ENCODE measurements at places on chromosomes 13 and 19.
A peak's percentile ranks its signal among the peaks of the same experiment; 100 is the strongest.

DNA sequence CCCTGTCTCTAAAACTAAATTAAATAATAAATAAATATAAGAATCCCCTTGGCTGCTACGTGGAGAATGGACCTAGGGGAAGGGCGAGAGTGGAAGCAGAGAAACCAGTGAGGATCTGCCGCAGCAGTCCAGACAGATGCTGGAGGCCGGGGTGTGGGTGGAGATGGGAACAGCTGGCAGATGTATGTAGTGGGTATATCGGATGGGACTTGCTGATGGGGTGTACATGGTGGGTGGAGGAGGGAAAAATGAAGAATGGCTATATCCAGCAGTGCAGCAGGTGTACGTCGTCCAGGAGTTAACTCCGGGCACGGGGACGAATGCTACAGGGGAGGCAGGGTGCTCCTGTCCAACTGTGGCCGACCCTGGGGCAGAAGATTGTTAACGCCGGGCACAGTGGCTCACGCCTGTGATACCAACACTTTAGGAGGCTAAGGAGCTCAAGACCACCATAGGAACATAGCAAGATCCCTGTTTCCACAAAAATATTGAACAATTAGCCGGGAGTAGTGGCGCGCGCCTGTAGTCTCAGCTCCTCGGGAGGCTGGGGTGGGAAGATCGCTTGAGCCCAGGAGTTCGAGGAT is 654 bp downstream of the CEP89 start:
- DNase-seq, result no peak

GRCh38 chr19:46481947-46482346 is 10.6 kb upstream of the PNMA8A start:
- DNase-seq, result no peak

GRCh38 chr19:21317821-21318220 is 11.4 kb downstream of the ZNF708 start:
- no peak for DNase-seq

GRCh38 chr13:46995874-46996273 is 99.0 kb upstream of the HTR2A start:
- DNase-seq, result no peak

GRCh38 chr13:50130123-50130946 is 115.1 kb downstream of the KCNRG start:
- DNase-seq, result no peak

DNA sequence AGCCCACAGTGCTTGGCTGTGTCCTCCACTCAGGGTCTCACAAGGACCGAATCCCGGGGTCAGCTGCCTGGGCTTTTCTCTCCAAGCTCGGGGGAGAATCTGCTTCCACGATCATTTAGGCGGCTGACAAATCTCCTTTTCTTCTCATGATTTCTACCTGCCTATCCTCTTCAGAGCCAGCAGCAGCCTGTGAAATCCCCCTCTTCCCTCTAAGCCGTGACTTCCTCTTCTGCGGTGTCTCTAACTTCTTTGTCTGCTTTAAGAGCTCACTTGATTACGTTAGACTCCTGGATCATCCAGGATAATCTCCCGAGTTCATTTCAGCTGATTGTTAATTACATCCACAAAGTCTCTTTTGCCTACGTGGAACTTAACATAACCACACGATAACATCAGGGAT is 22.5 kb upstream of the ZNF845 start:
- no peak for DNase-seq

GRCh38 chr19:41694831-41695635 is 7.0 kb upstream of the CEACAM7 start:
- no peak for DNase-seq

- peak; percentile 43 for DNase-seq
Observed at GRCh38 chr19:12665281-12665573, 1.3 kb downstream of the MAN2B1 start.

DNA sequence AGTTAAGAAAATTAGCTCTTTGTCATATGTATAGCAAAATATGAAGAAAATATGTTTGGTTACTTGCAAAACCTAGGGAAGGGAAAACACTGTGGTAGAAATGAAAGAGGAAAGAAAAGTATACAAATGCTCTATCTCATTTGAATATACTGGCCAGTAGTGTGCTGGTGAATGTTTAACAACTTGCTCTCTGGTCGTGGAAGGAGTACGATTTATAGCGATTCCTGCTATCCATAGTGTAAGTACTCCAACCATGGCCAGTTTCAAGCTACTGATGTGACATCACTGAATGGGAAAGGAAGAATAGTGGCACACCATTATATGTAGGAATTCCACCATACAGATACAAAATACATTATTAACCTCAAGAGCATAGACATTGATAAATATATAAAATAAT is 9.3 kb downstream of the BORA start:
- no peak for DNase-seq

DNA sequence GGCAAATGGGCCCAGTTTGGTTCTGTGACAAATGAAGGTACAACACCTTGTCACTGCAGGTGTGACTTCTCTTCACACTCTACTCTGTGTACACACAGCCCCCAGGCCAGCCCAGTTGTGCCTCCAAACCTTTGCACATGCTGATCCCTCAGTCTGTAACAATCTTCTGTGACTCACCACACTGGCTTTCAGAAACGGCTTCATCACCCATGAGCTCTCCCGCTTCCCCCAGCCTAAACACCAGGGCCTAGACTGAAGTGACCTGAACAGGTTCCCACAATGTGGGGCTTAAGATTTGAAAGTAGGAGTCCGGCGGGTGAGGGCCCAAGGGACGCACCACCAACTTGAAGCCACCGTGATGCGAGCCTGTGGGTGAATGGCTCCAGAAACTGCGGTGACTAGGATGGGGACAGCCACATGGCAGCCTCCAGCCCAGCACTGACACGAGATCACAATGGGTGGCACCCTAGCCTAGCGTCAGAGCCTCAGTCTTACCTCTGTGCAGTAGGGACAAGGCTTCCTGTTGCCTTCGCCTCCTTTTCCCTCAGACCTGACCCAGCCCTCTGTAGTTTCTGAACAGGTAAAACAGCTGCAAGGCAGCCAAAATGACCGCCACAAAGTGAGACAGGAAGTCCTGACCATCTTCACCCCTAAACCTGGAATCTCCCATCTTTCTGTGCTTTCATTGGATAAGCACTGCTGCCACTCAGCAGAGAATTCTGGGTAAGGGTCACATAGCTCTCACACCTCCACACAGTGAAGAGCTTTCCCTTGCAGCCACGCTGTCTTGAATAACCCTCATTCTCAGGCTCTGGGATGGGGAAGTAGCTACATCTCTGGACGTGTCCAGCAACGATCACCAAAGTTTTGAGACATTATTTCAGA is 34.2 kb upstream of the ZNF599 start:
- DNase-seq, result no peak

- no peak for DNase-seq
Observed at GRCh38 chr13:67017276-67017675, 212.9 kb downstream of the PCDH9 start.

- DNase-seq, result no peak
Observed at GRCh38 chr13:109314101-109314500, 472.3 kb downstream of the IRS2 start.

GRCh38 chr13:102779436-102780159 is 6.0 kb upstream of the TEX30 start:
- no peak for DNase-seq

DNA sequence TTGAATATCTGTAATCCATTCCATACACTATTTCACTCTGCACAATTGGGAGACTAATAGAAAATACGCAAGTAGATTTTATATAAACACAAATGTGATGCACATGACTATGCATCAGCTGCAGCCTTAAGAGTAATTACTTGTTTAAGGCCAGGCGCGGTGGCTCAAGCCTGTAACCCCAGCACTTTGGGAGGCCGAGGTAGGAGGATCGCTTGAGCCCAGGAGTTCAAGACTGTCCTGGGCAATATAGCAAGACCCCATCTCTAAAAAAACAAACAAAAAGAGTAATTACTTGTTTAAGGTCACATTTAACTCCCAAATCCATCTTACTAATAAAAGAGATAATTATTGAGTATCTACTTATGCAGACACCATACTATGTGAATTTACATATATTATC is 18.0 kb downstream of the IPO5 start:
- no peak for DNase-seq

DNA sequence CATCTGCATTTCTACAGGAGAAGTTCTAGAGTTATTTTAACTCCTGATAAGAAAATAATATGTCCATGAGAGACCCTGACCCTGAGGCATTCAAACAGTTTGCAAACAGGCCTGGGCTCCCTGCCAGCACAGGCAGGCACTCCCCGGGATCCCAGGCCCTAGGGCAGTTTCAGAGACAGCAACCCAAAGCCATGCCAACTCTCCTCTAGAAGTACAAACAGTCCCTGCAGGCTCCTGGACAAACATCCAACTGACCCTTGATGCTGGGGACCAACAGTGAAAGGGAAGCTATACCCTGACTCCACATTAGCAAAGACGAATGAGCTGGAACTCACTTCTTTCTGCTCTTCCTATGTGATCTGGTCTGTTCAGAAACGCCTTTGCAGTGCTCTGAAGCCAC is 44.8 kb downstream of the CCDC70 start:
- DNase-seq, result no peak

- DNase-seq, result no peak
Observed at GRCh38 chr19:58568453-58569130, 4.5 kb downstream of the MZF1 start.

- DNase-seq, result no peak
Observed at GRCh38 chr13:68727798-68728197, 1379.8 kb upstream of the ATXN8OS start.

DNA sequence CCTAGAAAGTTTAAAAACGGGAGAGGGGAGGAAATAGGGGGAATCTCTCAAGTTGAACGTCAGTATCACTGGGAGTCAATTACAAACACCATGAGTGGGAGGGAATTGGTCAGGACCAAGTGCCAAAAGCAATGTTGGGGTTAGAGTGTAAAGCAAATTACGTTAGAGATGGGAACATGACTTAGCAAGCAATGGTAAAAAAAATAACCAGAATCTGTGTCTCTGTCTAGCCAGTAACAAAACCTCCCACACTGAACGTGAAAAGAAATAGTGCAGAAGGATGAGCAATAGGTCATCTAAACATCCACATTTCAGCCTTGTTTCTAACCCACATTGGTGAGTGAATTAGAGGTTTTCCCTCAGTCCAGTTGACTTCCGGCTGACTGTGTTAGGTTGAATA is 242.2 kb downstream of the COG6 start:
- DNase-seq, result no peak

- DNase-seq, result no peak
Observed at GRCh38 chr13:52945348-52945747, 83.3 kb upstream of the OLFM4 start.

DNA sequence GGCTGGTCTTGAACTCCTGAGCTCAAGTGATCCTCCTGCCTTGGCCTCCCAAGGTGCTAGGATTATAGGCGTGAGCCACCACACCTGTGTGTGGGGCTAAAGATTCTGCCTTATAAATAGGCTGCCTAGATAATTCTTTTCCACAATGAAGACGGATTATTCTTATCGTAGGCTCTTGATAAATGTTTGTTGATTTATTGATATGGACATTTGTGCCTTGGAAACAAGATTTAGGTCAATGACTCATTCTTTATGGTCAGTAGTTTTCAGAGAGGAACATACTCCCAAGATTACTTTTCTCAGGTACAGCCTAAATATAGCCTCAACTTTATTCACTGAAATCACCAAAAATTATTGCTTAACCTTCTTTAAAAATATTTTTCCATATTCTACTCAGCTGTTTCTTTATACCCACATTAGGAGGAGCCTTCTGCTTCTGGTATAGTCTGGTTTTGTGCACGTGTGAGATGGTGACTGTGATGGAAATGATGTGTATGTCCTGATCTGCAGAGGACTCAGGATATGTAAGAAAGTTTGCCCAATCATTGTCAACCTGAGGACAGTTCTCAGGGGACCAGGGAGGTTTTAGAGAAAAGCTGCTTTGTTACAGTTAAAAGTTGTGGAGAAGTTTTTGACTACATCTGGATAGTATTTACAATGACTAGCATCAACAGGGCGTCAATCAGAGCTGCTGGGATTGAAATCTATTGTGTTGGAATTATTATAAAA is 208.9 kb downstream of the DNAJC15 start:
- DNase-seq, result no peak

GRCh38 chr13:27827646-27828045 is 35.4 kb downstream of the GSX1 start:
- no peak for DNase-seq

GRCh38 chr19:50324331-50324730 is 4.8 kb downstream of the KCNC3 start:
- no peak for DNase-seq

GRCh38 chr19:35090506-35091214 is 25.0 kb upstream of the FXYD3 start:
- DNase-seq, result peak; percentile 14

DNA sequence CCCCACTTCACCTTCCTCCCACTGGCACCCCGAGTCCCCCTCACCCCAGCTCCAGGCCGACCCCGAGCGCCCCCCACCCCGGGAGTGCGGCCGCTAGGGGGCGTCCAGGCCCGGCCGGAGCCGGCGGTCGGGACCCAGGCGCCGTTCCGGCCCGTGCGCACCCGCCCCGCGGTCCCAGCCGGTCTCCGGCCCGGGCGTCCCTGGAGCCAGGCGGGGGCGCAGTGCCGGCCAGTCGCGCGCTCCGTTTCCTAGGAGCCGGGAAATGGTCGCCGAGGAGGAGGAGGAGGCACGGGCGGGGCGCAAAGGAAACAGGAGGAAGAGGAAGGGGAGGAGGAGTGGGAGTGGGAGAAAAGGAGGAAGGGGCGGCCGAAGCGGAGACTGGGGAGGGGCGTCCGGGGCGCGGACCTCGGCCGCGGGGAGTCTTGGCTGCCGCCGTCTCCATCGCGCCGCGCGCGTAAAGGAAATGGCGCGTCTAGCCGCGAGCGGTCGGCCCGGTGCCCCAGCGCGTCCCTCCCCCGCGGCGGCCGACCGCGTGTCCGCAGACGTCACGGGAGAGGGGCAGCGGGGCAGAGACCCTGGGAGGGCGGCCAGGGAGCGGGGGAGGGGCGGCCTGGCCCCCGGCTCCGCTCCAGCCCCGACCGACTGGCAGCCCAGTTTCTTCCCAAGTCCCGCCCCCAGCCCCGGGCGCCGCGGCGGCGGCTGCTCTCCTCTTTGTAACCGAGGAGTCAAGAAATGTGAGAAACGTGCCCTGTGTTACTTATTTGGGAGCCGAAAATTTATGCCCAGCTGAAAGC is 1.1 kb upstream of the KCTD15 start:
- peak; percentile 31 for DNase-seq

DNA sequence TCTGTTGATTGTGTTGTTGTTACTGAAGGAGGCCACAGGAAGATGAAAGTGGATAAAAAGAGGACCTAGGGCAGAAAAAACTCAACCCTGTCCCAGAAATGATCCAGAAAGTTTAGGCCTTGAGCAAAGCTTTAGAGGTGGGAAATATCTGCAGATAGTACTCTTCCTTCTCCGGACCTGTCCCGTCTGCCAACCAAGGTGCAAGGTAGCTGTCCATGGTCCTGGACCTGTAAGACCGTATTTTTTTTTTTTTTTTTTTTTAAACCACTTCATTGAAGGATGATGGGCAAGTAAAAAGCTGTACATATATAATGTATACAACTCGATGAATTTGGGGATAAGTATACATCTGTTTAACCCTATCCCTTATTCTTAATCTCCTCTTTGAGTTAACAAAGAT is 225.9 kb downstream of the OLFM4 start:
- DNase-seq, result no peak

Measured in stimulated activated CD4-positive, alpha-beta T cell treated with anti-CD3 and anti-CD28 coated beads, Interleukin-4, amount 100 ng/mL, for 4 hours (primary cell).